Left ventricle myocardium inferior (tissue), 1 donor: ENCODE measurements at places on chromosomes 16 and 17. TPM values are rescaled to one million over a fixed set of nuclear protein-coding genes. Genes with fewer than 3 reads are reported as not detected.

STUB1 gene
- 113 TPM for total RNA-seq

CHST6 gene
- 1.4 TPM for total RNA-seq

SAT2 gene
- 73.5 TPM for total RNA-seq

GH1 gene
- not detected for total RNA-seq

ULK2 gene
- 19.1 TPM for total RNA-seq

TMC5 gene
- 0.38 TPM for total RNA-seq

LGALS9 gene
- 15.2 TPM for total RNA-seq

CTU2 gene
- total RNA-seq, result 13.1 TPM

GRCh38 chr16:19860166-19861041, 24.2 kb downstream of the GPRC5B start:
- DNase-seq, result no peak

DNA sequence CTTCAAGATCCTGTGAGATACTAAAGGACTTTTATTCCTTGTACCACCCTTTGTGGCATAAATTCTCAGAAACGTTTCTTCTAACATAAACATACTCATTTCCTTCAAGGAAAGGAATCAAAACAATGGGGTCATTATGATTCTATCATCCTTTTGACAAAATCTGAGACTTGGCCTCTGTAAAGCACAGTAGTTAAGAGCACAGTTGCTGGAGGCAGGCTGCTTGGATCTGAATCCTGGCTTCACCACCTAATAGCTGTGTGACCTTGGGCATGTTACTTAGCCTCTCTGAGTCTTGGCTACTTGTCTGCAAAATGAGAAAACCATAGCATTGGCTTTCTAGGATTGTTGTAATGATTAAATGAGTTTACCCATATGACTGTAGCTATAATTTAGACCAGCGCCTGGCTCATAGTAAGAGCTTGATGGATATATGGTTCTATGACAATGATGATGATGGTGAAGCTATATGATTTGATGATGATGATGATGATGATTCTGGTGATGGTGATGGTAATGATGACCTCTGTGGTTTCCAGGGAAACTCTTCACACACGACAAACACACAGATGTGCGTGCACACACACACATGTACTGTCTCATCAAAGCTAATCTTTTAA, 6.1 kb upstream of the KRT31 start:
- no peak for DNase-seq

GRCh38 chr17:32483451-32484019, 3.3 kb upstream of the CDK5R1 start:
- DNase-seq, result peak; percentile 84

- no peak for DNase-seq
Observed at GRCh38 chr17:60798576-60798975, 120.9 kb downstream of the BCAS3 start.

GRCh38 chr16:80671281-80671849, 130.6 kb downstream of the DYNLRB2 start:
- DNase-seq, result no peak

DNA sequence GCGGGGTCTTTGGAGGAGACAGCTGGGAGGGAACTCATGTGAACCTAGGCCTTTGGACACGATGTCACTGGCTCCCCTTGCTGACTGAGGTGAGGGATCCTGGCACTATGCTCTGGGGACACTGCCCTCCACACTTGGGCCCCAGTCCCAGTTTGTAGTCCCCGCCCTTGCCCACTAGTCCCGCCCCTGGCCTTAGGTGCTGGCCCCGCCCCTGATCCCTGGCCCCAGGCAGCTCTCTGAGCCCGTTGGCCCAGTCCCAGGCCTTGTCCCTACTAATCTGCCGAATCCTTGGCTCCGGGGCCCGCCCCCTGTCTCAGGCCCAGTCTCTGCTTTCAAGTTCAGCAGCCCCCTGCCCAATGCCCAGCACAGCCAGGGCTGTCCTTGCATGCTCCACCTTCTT, 61.0 kb downstream of the SMPD3 start:
- no peak for DNase-seq

DNA sequence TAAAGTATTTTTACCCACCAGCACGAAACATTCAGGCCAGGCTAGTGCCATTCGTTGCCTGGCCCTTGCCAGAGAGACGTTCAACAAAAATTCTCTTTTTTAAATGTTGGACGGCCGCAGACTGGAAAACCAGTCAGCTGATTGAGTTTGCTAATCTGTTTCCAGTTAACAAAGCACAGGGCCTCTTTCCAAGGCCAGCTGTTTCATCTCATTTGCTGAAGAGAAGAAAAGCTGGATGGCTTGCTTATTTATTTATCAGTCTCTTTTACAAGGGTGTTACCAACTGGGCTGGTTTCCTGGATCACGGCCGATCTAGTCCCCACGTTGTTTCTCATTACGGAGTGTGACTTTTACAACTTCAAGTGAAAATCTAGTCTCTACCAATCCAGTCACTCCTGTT, 418.7 kb upstream of the DYNLRB2 start:
- DNase-seq, result peak; percentile 47

GRCh38 chr16:68488554-68488953, 40.2 kb upstream of the SMPD3 start:
- no peak for DNase-seq

DNA sequence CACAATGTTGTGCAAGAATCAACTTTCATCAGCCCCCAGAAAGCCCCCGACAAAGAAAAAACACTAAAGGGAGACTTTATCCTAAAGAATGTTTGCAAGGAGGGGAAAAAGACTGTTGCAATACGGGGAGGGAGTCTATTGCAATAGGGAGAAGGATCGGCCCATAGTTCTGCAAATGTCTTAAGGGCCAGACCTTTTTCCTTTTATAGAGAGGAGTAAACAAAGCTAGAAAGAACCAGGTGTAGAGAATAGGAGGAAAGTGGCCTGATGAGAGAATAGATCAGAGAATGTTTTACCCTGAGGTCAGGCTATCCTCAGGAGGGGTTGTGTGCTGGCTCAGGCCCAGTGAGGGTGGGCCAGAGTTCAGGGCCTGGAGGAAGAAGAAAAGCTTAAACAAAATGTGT, 8.7 kb upstream of the CAVIN1 start:
- DNase-seq, result no peak

GRCh38 chr17:63189930-63190329, 223.9 kb downstream of the TANC2 start:
- DNase-seq, result no peak

DNA sequence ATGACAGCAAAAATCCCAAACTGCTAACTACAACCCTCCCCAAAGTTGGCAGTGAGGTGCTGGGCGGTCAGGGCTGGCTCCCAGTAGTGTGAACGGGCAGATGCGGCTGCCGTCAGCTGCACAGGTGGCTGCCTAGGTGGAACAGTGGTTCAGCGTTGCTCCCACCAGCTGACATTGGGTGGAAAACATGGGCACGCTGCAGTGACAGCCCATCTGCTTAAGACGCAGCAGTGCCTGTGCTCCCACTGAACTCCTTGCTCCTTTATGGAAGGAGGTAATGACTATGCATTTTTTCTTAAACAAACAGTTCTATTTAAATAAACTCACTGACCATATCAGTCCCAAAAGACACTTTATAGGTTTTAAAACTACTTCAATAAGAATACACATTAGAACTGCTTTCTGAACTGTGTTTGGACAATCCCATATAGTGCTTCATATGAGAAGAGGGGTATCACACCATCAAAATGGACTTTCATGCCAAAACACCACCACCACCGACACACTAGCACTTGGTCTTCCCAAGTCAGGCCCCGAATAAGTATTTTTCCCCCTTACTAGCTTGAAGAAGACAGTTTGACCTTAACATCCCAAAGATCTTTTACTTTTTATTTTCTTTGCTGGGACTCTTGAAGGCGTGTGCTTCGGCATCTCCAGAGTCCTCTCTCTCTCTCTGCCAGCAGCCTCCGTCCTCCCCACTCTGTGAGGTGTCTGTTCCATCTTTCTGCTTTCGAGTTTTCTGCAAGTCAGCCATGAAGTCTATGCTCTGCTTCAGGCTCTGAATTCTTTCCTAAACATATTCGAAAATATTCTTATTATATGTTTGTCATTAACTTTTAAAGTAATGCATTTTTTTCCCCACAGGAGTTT, 34.4 kb downstream of the BRD7 start:
- no peak for DNase-seq
